HFFc6 (cell line): ENCODE measurements at places on chromosomes 13 and 19. TPM values are rescaled to one million over a fixed set of nuclear protein-coding genes. Genes with fewer than 3 reads are reported as not detected.

The AKT1S1 gene
- total RNA-seq, result 94.1 to 115 TPM (median 113 TPM) in 3 replicates

The EFNA2 gene
- not detected in 2 replicates for total RNA-seq

The KASH5 gene
- total RNA-seq, result not detected in 2 replicates

- no peaks in the 10 kb centered on the region; the same call in 1 of the 2 replicates for H3K27me3 ChIP-seq
- peaks cover 31% of the 10 kb centered on the region for H3K36me3 ChIP-seq
- DNase-seq, result no peak
- no peak overlapping the region for H3K4me3 ChIP-seq
Observed at GRCh38 chr13:37163641-37164265, 58.3 kb upstream of the CSNK1A1L start.

DNA sequence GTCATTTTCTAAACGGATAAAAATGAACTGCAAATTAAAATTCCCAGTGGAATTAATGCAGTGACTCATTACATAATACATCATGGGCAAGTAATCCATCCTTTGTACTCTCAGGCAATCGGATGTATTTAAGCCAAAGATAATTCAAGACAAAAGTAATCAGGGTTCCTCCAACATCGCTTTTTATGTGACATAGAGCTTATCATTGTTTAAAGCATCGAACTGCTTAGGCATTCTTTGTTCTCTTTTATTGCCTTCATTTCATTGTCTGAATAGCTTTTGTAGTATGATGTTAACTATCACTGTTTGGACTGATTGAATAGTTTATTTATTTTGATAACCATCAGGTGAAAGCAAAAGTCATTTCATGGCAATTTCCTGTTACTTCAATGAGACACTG, 209.4 kb downstream of the ITGBL1 start:
- 0 out of 2 replicates have a peak overlapping the region, but pooled peaks have one; percentile 24 for H3K27ac ChIP-seq
- DNase-seq, result no peak

- no peak overlapping the region for H3K4me3 ChIP-seq
- no peaks in the 10 kb centered on the region for H3K4me1 ChIP-seq
- no peak overlapping the region for H3K27ac ChIP-seq
- no peaks in the 10 kb centered on the region for H3K36me3 ChIP-seq
- DNase-seq, result no peak
- no peaks in the 10 kb centered on the region for H3K27me3 ChIP-seq
Observed at GRCh38 chr13:22018836-22019210, 347.9 kb downstream of the FGF9 start.

GRCh38 chr19:43726736-43727592, 11.1 kb downstream of the IRGC start:
- no peak overlapping the region for H3K4me3 ChIP-seq
- no peaks in the 10 kb centered on the region for H3K27me3 ChIP-seq
- 0 out of 2 replicates have a peak, but pooled peaks cover 2% of the 10 kb centered on the region for H3K4me1 ChIP-seq
- DNase-seq, result no peak
- H3K36me3 ChIP-seq, result peaks cover 10% of the 10 kb centered on the region; the same call in 1 of the 2 replicates

DNA sequence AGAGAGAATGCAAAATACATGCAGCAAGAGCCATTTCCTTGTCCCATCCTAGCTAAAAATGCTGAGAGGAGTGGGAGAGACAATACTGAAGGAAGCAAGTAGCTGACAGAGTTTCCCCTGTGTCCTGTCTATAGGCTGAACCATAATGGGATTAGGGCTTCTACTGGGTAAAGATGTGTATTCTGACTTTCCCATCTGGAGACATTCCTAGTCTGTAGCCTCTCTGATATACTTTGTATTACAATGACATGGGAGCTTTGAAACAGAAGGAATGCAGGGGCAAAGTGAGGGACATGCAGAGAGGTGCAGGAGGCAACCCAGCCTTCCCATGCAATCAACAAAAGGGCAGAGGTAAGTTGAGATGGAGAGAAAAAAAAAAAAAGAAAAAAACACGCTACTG, 10.5 kb upstream of the GPC6 start:
- no peaks in the 10 kb centered on the region for H3K36me3 ChIP-seq
- no peak for DNase-seq
- 0 out of 2 replicates have a peak, but pooled peaks cover 5% of the 10 kb centered on the region for H3K27me3 ChIP-seq
